ENCODE measurements at places on chromosomes 4 and X.

GRCh38 chrX:19373351-19373891 is 29.7 kb downstream of the PDHA1 start:
- DNase-seq, result no peak

- DNase-seq, result no peak
Observed at GRCh38 chr4:89373394-89373793, 65.8 kb upstream of the GPRIN3 start.

DNA sequence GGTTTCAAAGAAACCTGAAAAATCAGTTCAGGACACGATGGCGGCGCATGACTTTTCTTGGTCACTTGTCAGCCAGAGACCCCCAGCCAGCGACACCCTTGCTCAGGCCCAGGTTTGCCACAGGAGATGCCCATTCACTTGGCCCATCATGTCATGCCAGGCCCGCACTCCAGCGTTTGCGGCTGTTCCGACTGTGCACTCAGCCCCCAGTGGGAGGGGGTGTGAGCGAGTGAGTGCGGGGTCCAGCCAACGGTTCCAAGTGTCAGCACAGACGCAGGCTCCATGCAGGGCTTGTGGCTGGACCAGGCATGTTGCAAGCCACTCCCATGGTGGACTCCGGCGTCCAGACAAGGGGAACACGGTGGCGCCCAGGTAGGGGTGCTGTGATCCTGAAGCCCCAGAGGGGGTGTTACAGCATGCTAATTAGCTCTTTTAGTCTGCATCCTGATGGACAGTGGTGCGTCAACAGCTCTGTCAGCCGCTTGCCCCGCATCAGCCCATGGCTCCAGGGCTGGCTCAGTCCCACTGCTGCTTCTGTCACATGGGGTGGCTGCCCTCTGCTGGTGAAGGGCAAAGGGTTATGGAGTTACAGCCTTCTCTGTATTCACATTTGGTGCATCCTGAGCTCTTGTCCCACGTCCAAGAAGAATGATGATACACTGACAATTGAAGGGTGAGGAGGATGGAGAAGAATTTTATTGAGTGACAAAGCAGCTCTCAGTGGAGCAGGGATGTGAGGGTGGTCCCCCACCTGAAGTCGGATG is 3.7 kb upstream of the MAEA start:
- no peak for DNase-seq

- DNase-seq, result no peak
Observed at GRCh38 chrX:135087867-135088266, 32.5 kb downstream of the ETDB start.

GRCh38 chrX:24124244-24124799 is 25.2 kb upstream of the ZFX start:
- no peak for DNase-seq

DNA sequence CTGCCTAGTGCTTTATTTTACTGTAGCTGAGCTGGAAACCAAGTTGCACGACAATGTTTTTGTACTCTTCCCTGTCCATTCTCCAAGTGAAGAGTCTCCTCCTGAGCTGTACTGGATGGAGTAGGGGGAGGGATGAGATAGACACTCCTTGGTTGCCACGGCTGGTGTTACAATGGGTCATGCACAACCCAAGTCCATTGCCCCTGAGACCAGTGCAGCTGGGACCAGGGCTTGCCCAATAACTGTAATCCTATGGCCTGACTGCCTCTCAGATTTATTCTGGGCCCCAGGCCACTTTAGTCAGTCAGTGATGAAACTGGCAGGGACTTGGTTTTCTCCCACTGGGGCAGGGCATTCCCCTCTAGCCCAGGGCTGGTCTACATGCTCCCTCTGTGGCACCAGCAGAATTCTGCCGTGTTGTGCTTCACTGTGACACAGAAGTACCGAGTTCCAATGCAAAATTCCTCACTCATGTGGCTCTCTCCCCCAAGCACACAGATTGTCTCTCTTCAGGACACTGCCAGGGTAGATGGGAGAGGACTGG is 203.3 kb upstream of the PCDH18 start:
- DNase-seq, result no peak

DNA sequence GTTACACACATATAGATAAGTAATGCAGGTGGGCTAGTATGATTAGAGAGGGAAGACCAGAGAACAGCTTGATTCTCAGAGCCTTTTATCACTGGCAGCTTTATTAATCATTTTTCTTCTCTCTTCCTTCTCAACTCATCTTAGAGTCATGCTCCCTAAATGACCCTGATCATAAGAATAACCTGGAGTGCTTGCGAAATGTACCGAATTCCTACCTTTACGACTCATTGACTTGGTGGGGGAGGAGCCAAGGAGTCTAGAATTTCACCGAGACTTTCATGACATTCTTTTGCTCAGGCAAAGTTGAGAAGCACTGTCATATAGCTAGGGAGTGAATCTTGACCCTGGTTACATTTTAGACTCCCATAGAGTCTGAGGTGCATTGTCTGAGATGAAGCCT is 298.9 kb upstream of the PUDP start:
- DNase-seq, result no peak

DNA sequence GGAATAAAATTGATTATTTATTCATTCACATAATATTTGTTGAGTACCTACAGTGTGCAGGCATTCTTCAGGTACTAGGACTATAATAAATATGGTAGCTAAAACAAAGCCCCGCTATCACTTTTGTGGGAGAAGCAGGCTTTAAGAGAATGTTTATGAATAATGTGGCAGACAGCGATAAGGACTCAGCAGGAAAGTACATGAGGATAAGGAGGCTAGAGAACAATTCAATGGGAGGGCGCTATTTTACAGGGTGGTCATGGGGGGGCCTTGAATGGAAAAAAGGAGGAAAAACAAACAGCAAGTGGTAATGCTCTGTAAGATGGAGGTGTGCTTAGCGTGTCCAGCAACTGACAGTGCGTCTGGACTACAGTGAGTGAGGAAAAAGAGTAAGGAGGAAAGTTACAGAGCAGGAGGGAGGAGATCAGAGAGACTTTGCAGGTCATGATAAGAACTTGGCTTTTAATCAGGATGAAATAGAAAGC is 264.2 kb upstream of the ETNPPL start:
- DNase-seq, result no peak

DNA sequence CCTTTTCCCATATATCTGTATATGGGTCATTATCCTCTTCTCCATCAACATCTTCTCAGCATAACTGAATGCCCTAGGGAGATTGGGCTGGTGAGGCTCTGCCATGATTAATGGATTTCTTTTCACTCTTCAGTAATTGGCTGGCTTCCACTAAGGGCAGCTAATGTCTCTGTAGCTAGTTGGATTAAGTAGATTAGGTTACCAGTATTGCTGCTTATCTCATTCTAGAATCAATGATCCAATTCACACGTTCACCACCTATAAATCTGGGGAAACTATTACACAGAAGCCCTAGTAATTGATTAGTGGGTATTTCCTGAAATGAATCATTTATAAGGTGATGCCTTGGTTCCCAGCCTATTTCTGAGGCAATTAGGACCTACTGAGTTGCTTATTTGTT is 94.8 kb downstream of the KDR start:
- no peak for DNase-seq

DNA sequence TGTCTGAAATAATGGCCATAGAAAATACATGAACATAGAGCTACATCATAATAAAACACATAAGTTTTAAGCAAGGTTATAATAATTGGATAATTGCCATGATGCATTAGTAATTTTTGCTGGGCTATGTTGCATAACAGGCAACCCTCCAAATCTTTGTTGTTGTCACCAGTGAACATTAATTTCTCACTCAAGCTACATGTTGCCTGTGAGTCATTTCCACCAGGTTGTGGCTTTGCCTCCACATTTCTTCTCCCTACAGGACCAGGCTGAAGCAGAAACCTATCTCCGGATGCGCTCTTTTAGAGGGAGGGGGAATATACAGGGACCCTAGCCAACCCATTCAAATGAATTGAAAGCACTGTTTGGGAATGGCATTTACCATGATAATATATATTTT is 347.7 kb downstream of the GABRG1 start:
- DNase-seq, result no peak

- DNase-seq, result no peak
Observed at GRCh38 chr4:7055111-7055989, 12.2 kb downstream of the TADA2B start.

- DNase-seq, result peak; percentile 57
Observed at GRCh38 chrX:69165087-69165651, at the start of gene PJA1. Gene PJA1 (minus strand): TSS chrX:69165453. CDS start chrX:69163073, 2,380 bp downstream.

DNA sequence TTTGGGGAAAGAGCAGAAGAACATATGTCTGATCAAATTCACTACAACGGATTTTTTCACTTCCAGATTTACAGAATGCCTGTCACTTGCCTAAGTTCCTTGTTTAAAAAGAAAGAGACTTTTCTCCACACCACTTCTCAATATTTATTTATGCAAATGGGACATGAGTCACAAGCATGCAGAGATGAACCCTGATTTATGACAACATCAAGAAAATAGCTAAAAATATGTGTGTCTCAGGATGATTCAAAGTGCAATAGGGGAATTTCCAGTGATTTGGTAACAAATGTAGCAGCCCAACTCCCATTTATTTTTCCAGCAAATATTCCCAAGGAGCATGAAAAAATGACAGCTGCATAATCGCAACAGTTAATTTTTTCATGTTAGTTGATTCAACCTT is 180.4 kb upstream of the FAT1 start:
- DNase-seq, result no peak

DNA sequence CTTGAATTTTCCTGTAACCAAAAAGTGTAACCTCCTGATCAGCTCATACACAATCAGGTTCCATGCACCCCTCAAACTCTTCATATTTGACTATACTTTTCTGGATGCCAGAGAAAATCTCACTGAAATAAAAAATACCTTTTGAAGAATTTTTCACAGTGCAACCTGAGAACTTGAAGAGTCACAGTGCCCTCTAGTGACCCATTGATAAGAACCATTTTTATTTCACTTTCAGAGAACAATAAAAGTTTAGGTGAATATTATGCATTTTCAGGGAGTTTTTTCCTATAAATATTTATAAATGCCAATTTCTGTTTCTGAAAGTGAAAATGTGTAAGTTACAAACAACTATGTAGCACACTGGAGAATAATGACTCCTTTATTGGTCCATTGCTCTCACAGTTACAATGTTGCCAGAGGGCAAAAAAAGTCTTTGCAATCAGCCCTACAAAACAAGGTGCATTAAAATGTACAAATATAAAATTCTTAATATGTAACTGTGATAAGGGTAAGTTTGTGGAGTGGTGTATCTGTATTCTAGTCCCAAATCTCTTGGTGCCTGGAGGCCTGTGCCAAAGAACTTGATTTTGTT is 153.6 kb upstream of the INTU start:
- no peak for DNase-seq

DNA sequence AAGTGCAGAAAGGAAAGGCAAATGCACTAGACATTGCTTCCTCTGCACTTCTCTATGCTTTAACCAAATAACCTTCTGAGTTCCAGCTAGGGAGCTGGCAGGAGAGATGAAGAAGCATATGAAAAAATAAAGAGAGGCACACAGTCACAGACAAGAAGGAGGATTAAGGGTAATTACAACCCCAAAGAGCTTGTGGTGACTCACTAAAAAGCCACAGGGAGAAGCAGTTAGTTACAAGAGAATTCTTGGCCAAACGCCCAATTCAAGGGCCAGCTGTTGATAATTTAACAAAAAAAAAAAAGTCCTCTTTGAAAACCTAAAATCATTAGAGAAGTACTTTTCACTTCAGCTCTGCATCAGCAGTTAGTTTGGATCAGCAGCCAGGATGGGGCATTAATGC is 478.0 kb downstream of the KCNIP4 start:
- no peak for DNase-seq

DNA sequence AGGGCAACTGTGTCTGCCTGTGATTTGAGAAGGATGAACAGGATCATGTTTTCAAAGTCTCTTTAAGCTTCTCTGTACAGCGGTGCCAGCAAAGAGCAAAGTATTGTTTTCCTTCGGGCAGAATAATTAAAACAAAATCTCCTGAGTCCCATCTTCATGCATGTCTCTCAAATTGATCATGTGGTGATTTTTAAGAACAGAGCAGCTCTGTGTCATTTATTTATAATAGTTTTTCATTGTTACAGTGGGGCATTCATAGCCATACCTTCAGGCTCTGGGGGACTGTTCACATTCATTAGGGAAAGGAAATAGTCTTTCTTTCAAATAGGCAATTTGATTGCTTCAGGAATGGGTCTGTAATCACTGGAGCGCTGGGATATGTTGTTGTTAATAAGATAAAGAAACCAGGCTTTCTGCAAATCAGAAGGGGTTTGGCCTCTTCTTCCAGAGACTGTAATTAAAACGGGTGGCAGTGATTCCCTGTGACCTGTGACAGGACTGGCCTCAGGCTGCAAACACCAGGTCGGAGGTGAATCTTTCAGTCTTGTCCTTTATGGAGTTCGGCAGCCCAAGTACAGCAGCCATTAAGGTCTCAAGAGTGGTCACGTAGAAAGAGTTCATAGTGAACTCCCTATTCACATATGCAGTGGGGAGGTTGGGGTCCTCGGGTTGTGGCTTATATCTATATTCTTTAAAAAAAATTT is 29.3 kb upstream of the CBR4 start:
- DNase-seq, result no peak

DNA sequence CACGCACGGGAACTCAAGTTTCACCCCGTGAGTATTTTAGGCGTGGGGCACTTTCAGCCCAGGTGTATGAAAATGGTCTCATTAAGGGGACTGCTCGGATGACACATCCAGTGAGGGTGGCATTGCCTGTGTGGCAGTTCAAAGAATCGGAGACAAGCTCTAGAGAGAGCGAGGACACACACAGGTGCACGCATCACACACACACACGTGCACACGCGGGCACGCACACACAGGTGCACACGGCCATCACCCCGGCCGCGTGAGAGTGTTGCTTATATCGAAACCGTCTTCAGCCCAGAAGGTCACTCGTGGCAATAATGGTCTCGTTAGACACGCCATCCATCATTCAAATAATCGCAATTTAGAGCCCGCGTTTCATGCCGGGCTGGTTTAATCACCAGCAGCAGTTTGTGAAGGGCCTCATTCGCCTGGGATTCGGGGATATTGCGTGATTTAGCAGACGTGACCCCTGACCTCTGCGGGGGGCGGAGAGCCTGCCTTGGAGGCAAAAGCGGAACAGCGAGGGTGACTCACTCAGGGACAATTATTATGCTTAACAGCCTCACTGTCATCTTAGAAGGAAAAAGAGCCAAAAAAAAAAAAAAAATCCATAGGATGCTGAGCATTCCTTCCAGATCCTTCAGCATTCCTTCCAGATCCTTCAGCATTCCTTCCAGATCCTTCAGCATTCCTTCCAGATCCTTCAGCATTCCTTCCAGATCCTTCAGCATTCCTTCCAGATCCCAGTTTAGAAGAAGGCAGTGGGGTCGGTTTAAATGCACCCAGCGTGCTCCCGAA is 89.4 kb upstream of the PPP2R3B start:
- DNase-seq, result no peak

DNA sequence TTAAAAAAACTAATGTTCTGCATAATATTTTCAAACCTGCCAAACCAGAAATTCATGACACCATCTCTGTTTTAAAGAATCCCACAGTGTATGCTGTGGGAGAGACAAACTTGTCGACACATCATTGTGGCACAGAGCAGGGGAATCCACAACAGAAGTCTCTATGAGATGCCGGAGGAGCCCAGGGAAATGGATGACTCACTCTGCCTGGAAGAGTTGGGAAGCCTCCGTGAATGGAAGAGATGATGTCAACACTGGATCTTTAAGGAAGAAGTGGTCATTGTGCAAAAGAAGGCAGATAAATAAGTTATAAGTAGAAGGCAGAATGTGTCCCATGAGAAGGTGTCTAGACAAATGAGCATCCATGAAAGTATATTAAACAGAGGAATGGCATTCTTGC is 595.1 kb downstream of the RAB28 start:
- DNase-seq, result no peak

Data from activated T-cell treated with anti-CD3 and anti-CD28 coated beads for 24 hours (primary cell).